ENCODE measurements at places on chromosomes 11 and 22.

DNA sequence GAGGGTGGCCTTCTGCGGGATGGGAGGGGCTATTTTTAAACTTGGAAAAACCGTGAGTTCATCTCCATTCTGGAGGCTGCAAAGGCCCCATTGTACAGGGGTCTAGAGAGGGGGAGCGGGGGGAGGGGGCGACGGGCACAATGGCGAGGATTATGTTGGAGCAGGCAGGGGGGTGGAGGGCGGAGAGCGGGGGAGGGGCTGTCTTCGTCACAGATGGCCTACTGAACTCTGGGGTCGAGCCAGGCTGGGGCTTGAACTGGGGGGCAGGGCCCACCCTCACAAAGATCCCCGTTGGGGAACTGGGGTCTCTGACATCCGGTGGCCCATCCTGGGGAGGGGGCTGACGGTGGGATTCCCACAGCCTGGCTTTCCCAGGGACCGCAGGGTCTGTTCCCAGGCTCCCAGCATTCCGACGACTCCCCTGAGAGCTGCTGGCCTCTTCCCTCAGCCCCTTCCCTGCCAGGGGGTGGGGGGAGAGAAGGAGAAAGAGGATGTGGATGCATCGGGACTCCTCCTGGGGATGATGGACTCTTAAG is 3.4 kb upstream of the MCAM start:
- no peak for DNase-seq

DNA sequence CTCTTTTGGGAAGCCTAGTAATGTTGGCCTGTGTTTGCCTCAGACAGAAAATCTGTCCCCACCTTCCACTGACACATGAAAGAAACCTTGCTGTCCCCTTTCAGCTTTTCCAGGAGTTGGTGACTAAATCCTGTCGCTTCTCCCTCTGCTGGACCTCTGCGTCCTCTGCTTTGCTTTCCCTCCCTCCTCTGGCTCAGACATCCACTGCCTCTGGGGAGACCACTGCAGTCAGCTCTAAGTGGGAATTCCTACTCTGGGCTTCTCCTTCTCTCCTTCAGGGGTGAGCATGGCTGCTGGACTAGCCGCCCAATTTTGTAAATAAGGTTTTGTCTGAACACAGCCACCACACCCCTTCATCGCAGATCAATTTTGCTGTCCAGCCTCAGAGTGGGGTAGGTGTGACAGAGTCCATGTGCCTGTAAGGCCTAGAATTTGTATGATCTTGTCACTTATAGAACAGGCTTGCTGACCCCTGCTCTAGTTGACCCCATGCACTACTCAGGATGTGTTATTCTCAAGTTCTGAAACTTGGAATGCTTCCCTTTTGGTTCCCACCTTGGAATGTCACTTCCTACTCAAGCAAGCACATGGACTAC is 23.0 kb downstream of the LRRC74B start:
- DNase-seq, result no peak

GRCh38 chr11:126457817-126458216 is 102.3 kb downstream of the ST3GAL4 start:
- no peak for DNase-seq

DNA sequence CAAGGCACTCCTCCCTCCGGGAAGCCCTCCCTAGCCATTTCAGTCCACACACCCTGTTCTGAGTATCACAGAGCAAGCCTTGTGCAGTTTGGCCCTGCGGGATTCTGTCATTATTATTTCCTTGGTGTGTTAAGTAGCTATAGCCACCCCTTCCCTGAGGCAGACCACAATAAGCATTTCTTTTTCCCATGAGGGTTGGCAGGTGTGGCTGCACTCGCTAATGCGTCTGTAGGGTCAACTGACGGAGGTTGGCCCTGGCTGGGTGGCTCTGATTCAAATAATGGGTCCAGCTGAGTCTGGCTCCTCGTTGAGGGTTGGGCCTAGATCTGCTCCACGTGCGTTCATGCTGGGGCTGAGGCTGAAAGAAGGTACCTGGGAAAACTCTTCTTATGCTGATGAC is 5.1 kb downstream of the F2 start:
- no peak for DNase-seq

DNA sequence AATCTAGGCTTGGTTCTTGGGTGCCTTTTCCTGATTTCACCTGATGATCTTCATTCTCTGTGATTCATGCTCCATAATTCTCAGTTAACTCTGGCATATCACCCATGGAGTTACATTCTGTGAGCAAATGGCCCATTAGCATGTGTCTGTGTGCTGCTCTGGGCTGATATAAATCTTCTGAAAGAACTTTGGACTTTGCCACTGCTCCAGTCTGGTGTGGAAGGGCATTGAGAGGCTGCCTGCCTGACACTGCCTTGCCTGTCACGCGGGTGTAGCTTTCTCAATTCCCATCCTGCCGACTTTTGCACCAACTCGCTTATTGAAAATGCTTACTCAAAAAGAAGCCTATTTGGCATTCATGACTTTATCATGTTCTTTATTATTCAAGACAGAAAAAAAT is 42.2 kb downstream of the FAT3 start:
- no peak for DNase-seq

DNA sequence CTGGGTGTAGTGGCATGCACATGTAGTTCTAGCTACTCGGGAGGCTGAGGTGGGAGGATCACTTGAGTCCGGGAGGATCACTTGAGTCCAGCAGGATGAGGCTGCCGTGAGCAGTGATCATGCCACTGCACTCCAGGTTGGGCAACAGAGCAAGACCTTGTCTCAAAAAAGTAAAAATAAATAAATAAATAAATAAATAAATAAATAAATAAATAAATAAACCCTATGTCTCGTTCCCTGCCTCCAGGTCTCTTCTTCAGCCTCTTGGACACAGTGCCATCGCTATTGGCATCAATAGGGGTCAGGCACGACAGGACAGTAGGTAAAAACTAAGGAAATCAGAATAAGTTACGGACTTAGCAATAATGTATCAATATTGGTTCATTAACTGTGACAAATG is 23.4 kb upstream of the SYT12 start:
- no peak for DNase-seq

- no peak for DNase-seq
These were observed 40.0 kb downstream of the NEU3 start for GRCh38 chr11:75028724-75029123.

DNA sequence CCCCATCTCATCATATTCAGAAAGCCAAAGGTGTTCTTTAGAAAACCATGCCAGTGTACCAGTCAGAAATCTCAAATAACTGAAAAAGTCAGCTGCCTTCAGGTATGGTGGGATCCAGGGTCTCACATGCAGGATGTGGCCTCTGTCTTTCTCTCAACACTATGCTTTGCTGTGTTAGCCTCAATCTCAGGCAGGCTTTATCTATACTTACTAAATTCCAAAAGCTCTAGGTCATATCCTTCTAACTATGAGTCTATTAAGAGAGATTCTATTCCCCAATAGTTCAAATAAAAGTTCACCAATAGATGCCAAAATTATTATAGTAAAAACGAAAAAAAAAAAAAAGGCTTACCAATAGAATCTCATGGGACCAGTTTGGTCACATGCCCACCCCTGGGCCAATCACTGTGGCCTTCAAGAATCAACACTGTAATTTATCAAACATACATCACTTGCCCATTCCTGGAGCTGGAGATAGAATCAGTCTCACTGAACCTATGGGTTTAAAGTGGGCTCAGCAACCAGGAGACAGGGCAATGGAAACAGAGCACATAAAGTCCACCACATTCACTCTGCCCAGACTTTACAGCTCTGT is 38.0 kb upstream of the APLNR start:
- no peak for DNase-seq

DNA sequence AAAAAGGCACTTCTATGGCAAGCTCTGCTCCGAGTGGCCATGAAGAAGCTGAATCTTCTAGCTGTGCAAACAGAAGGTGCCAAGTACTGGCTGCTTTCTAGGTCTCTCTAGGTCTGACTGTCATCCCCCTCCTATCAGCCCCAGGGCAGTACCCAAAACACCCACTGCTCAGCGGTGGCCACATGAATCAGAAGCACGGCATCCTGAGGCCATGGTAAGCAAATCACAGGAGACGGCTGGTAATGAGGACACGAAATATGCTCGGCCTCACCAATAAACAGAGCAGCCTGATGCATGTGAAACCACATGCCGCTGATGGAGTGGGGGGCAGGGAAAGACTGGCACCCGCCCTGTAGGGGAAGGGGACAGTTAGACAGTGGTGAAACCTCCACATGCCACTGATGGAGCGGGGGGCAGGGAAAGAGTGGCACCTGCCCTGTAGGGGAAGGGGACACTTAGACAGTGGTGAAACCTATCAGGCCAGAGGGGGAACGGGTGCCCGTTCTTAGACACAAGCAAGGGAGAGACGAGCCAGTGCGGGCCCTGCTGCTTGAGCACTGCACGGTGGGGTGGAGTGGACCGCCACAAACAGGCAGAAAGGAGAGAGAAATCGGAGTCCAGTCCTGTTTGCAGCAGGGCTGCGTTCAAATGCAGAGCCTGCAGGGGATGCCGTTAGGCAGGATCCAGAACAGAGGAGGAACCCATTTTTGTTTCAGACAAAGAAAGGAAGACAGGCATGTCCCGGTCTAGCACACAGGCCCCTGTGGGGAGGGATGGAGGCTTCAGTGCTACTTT is 29.9 kb upstream of the MOB2 start:
- DNase-seq, result no peak

DNA sequence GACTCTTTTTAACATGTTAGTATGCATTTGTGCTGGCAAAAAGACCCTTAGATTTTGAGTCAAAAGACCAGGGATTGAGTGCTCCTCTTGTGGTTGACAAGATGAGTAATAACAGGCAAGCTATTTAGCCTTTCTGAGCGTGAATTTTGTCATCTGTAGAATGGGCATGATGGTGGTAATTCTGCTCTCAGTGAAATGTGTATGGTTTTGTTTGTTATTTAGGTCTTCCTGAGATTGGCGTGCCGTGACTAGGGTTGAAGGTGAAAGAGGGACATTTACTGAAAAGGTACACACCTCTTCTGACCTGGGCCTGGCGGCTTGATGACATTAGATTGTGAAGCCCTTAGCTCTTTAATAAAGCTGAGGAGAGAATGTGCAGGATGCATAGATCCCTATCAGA is 8.4 kb upstream of the CEP295 start:
- DNase-seq, result no peak

- DNase-seq, result no peak
These were observed 66.8 kb upstream of the MYOD1 start for GRCh38 chr11:17652556-17652955.

DNA sequence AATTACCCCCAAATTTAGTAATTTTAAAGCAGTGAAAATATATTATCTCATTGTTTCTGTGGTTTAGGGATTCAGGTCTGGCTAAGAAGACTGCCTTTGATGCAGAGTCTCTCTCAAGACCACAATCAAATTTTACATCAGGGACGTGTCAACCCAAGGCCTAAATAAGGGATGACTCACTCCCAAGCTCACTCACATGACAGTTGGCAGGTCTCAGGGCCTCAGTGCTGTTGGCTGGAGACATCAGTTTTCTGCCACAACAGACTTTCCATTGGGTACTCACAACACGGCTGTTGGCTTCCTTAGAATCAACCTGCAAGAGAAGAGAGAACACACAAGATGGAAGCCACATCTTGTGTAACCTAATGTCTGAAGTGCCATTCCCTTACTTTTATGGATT is 377.3 kb downstream of the FAM181B start:
- no peak for DNase-seq

Measured in erythroblast (primary cell).